SW 1271 (cell line): ENCODE measurements at places on chromosomes 12 and 14.

- no peak for DNase-seq
Measured at GRCh38 chr14:50631408-50631821, 36.7 kb downstream of the SAV1 start.

GRCh38 chr12:55906056-55906455 is 21.6 kb downstream of the PYM1 start:
- no peak for DNase-seq

DNA sequence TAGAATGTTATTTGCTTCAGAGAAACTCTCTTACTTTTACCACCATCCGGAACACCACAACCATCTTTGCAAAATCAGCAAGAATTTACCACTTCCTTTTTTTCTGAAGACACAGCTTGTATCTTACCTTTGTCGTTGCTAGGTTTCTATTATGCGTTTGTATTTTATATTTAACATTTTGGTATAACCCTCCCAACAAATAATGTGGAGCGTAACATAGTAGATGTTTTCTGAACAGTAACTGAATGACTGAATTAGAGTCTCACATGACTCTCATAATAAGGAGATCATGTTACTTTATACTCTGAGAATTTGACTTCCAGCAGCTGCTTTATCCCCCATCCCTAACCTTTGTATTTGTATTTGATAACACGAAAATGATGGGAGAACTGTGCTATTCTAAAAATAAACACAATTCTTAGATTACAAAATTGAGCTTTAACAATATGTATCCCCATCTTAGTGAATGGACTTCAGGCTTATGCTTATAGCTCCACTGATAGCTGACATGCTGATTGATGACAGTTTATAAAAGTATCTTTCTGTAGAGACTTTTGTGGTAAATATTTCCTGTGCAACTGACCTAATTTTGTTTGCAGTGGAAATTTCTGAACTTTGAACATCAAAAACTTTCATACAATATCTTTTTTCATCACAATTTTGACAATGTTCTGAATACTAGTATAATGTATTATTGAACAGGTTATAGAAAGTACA is 7.9 kb upstream of the KLRB1 start:
- DNase-seq: no peak

DNA sequence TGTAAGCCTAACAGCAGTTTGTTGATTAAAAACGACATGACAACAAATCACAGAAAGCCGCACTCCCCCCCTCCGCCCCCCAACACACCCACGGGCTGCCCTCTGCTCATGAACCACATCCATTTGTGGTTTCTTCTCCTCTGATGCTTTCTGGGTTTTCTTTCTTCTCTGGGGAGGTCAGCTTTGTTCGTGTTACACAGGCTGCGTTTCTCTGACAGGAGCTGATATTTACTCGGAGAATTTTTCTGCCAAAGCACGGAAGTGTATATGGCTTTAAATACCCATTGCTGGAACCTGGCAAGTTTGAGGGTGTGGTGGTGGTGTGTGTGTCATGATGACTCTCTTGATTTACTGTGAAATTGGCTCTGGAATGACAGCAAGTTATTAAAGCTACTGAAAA is 883.7 kb upstream of the TMEM132C start:
- no peak for DNase-seq

DNA sequence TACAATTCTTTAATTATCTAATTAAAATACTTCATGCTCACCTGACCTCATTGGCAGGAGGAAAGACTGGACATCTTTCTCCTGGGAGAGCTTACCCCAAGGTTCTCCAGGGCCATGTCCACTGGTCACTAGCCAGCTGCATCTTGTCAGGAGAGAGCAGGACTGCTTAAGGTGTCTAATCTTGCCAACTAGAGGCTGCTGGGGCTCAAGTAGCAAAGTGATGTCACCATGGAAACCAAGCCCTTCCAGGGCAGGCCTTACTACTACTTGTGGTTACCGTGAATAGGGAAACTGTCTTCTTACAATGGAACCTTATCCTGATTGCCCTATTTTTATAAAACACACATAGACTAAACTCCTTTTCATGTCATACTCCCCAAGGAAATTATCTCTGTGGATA is 376.4 kb downstream of the SNAPC1 start:
- DNase-seq: no peak

DNA sequence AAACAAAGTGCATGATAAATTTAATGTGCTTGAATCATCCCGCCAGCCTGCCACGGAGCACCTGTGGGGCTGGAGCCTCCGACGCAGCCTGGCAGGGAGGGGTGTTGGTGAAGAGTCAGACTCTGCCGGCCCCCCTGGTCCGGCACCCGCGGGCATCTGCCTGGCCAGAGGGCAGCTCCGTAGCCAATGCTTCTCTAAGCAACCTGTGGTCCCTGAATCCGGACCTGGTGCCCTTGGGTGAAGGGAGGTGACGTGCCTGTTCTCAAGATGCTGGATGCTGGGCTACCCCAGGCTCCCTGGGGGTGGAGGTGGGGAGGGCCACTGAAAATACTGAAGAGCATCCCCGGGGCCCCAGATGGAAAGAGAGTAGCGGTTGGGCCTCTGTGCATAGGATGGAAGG is 158.6 kb upstream of the C14orf180 start:
- DNase-seq: no peak

DNA sequence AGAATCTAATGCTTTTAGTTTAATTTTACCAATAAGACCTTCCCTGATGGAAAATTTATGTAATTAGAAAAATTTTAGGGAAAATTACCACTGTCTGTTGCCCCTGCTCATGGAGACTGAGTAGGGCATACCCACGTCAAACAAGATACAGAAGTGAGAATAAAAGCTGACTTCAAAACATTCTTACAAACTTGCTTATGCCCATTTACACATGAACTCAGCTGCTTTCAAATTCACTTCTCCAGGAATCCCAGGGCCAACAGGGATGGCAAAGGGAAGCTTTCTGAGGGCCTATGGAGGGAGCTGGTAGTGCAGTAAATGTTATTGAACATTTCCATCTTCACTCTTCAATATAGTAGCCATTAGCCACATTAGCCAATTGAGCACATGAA is 4.8 kb upstream of the NINJ2 start:
- DNase-seq: no peak

- DNase-seq: no peak
Measured at GRCh38 chr14:102692334-102692733, 84.9 kb upstream of the TRAF3 start.

- no peak for DNase-seq
Measured at GRCh38 chr12:3416670-3417069, 74.3 kb upstream of the PRMT8 start.

- DNase-seq: no peak
Measured at GRCh38 chr12:54294152-54294952, 6.5 kb downstream of the NFE2 start.
